ENCODE measurements at places on chromosomes 5 and 9.
A peak's percentile ranks its signal among the peaks of the same experiment; 100 is the strongest.

GRCh38 chr5:123455095-123455494 is 31.9 kb upstream of the CEP120 start:
- DNase-seq: peak; percentile 19

DNA sequence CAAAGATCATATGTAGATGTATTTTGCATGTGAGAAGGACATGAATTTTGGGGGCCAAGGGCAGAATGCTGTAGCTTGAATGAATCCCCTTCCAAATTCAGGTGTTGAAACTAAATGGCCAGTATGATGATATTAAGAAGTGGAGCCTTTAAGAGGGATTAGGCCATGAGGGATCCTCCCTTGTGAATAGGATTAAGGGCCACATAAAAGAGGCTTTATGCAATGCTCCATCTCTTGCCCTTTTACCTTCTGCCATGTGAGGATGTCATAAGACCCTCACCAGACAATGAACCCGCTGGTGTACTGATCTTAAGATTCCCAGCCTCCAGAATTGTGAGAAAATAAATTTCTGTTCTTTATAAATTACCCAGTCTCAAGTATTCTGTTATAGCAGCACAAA is 206.1 kb downstream of the YTHDC2 start:
- no peak for DNase-seq

- peak; percentile 13 for DNase-seq
Observed at GRCh38 chr5:2135354-2135753, 252.6 kb upstream of the IRX4 start.

GRCh38 chr5:10860196-10860543 is 99.1 kb upstream of the DAP start:
- no peak for DNase-seq

GRCh38 chr5:122844910-122845228 is 544 bp upstream of the SNX24 start:
- no peak for DNase-seq

DNA sequence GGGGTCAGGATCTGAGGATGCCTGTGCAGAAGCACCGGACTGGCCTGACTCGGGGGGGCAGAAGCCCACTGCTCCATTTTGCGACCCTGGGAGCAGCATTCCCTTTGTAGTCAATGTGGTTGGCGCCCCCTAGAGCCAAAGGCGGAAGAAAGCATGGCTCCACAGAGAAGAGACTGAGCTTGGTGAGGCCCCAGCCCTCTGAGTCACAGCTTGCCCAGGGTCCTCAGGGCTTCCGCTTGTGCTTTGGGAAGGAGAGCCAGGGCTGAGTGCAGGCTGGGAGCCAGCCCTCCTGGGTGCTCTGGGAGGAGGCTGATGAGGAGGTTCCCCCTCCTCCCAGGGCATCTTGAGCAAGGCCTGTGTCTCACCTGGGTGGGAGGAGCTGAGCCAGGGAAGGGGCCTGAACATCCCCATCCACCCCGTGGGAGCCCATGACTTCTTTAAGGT is 5.5 kb upstream of the AQP3 start:
- peak; percentile 58 for DNase-seq
